Mesendoderm (in vitro differentiated cells): ENCODE measurements at places on chromosomes 6 and 20.

DNA sequence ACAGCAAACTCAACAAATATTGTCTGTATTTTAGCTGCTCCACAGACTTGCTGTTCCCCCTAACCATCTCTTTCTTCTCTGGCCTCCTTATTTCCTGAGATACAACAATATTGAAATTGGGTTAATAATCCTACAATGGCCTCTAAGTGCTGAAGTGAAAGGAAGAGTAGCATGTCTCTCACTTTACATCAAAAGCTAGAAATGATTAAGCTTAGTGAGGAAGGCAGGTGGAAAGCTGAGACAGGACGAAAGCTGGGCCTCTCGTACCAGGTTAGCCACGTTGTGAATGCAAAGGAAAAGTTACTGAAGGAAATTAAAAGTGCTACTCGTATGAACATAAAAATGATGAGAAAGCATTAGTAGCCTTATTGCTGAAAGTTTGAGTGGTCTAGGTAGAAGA, 63.8 kb downstream of the ELOVL5 start:
- DNase-seq, result no peak

- no peak for DNase-seq
These were observed 257.6 kb downstream of the NFATC2 start for GRCh38 chr20:51284871-51285270.

DNA sequence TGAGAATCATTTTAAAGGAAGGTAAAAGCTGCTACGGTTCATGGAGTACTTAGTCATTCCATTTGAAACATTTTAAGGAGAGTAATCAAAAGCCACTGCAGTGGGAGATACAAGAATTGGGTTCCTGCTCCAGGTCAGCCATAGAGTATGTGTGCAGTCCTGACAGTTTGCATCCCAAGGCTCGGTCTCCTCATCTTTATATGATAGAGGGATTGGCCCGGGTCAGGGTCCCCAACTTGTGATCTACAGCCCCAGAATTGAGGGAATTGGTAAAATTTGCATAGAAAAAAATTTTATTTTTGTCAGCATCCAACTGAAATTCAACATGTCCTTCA, 147.4 kb upstream of the PRND start:
- no peak for DNase-seq

- DNase-seq, result no peak
These were observed at the start of gene TREML4 for GRCh38 chr6:41228096-41228495. Gene TREML4 (plus strand): TSS chr6:41228349. CDS start chr6:41228428, 79 bp downstream.
